ENCODE measurements at places on chromosomes 2 and 18.

GRCh38 chr2:7115364-7115763, 198.2 kb downstream of the RNF144A start:
- DNase-seq: no peak

GRCh38 chr2:102782187-102782586, 20.4 kb downstream of the TMEM182 start:
- no peak for DNase-seq

- DNase-seq: no peak
Measured at GRCh38 chr2:166458674-166459073, 35.4 kb downstream of the SCN7A start.

DNA sequence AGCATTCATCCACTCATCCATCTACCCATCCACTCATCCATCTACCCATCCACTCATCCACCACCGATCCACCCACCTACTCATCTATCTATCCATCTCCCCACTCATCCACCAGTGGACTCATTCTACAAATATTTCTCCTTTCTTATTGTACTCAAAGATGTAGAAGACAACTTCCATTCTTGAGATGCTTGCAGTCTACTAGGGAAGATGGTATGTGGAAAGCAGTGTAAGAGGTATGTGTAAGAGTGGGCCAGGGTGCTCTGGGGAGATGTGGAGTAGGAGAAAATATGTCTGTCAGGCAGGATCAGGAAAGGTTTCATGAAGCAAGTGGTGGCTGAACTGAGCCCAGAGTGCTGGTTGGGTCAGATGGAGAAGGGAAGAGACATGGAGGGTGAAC, 150.8 kb downstream of the CELF4 start:
- no peak for DNase-seq

GRCh38 chr2:118168615-118169014, 80.3 kb downstream of the INSIG2 start:
- DNase-seq: no peak

- DNase-seq: no peak
Measured at GRCh38 chr2:174870787-174871186, 106.5 kb upstream of the CHRNA1 start.

GRCh38 chr2:220753486-220753885, 818.6 kb downstream of the EPHA4 start:
- DNase-seq: no peak

GRCh38 chr2:213252206-213252605, 32.1 kb upstream of the SPAG16 start:
- no peak for DNase-seq

DNA sequence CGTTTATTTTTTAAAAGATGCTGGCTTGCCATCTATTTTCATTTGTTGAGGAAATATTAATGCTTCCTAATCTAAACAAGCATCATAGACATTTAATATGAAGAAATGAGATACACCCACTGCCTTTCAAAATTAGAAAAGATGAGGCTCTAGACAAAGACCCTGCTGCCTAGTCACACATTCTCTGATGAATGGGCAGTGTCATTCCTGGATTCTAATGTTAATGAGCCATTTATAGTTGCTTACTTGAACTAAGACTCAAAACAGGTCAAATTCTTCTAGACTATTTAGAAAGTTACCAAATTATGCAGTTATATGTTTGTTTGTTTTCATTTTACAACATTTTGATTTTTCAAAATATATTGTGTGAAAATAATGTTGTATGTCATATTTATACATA, 237.6 kb downstream of the CDH7 start:
- DNase-seq: no peak

GRCh38 chr2:29425866-29426265, 310.7 kb downstream of the CLIP4 start:
- DNase-seq: no peak

- DNase-seq: no peak
Measured at GRCh38 chr2:65921116-65921515, 488.7 kb upstream of the SPRED2 start.

- DNase-seq: no peak
Measured at GRCh38 chr2:222025881-222026271, 272.9 kb downstream of the PAX3 start.

GRCh38 chr2:28565720-28566295, 69.9 kb downstream of the PLB1 start:
- DNase-seq: no peak

DNA sequence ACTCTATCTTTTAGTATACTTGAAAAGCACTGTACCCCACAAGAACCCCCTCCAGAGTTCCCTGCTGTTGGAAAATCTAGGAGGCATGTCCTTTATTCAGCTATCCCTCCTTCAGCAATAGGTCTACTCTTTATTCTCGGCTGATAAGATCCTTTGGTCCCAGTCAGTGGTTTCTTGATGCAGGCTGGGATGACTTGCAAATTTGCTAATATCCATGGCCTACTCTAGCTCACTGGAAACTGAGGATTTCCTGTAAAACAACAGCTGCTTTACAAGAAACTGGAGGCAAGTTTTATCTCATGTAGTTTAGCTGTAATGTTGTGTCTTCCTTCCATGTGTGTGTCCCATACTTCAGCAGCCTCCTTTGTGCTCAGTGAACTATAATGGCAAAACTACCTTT, 183.9 kb upstream of the SCN7A start:
- no peak for DNase-seq

DNA sequence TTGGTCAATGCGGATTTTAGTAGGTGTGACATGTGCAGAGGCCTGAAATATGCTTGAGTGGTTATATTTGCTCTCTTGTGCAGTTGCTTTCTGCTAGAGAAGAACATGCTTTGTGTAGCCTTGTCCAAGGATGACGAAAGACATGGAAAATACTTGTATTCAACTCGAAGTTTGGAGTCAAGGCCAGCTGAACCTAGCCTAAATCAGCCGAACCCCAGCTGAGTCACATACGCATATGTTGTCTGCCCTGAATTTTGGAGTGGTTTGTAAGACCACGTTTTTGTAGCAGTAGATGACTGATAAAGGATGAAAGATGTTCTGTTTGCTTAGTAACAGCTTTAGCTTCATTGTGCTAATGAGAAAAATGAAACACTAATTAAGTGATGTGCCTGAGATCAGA, 22.5 kb upstream of the SPAG16 start:
- DNase-seq: no peak

DNA sequence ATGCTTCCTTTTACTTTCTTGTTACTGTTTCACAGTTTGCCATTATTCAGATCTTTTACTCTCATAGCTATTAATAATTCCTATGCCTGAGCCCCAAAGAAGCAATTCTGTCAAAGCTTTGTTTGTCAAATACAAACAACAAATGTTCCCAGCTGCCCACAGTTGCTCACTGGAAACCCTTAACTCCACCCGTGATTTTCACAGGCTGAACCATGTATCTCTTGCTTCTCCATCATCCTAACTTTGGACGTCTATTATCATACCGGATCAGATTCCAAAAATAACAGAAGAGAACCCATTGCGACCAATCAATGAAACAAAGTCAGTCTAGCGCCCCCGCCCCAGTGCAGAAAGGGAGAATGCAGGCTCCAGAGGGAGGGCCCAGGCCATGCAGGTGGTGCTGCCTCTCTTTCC, 24.2 kb downstream of the COLEC12 start:
- DNase-seq: no peak

- peak; percentile 98 for DNase-seq
Measured at GRCh38 chr2:127176371-127177311, 43.5 kb downstream of the CYP27C1 start.

DNA sequence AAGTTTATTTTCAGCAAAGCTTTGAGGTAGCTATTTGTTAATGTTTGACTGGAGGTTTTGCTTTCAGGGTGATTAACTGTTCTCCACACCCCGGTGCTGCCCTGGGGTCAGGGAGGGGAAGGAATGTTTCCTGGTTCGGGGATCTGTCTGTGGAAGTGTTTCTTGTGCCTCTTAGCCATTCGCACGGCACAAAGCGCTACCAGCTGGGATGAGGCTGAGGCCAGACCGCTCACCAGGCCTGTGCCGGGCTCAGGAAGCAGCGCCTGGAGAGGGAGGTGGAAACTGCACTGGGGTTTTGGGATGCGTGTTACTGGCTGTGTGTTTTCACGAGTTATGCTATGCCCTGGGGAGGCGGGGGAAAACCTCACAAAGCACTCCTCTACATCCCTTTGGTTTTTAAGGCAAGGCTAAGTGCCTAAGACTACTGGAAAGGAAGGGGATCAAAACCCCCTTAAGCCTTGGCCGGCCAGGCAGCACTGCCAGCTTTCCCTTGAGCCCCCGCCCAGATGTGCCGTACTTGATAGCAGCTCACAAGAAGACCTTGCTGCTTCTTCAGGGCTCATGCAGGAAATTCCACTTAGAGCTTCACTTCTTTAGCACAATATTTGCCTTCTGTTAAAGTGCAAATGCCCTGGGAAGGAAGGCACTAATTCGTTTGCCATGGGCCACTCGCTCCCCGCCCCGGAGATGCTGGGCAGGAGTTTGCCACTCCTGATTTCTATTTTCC, 65.7 kb upstream of the CNGA3 start:
- no peak for DNase-seq

DNA sequence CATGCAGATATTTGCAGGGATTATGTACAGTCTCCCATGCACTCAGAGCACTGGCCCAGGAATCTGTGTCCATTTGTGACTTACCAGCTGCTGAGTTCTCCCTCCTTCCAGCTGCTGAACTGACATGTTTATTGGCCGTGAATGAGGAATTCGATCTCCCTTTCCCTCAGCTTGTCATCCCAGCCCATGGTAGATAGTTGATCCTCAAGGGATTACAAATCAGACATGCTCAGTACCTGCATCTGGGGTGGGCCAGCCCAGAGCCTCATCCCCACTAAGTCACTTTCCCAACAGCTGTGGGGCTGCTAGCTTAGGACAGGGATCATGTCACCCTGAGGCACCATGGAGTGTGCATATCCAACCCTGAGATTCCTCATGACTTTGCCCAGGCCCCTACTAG, 1284.9 kb upstream of the LRRTM1 start:
- DNase-seq: no peak

GRCh38 chr2:174985614-174986013, 19.6 kb downstream of the CHN1 start:
- DNase-seq: no peak

DNA sequence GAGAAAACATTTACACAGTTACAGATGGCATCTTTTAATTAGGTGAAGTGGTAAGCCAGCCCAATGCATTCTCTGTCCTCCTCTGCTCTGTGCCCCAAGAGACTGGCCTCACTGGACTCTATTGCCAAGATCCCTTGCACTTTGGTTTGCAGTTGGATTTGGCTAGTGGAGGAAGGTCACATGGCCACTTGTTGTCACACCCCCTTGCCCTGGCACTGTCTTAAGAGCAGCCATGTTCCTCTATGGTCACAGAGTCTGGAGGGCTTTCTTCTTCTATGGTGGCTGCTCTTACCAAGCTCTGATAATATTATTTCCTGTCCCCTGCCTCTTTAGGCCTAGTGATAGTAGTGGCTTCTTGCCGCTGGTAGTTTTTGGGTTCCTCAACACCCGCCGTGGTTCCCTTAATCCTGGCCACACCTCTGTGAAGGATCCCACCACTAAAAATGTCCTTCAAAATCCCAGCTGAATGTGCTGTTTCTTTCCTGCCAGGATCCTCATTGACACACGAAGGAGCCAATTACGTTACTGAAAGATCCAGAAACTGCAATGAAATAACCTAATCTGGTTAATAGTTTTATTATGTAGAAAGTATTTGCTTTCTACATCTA, 111.1 kb downstream of the CDC42EP3 start:
- DNase-seq: no peak

GRCh38 chr2:226600184-226600583, 199.4 kb downstream of the IRS1 start:
- no peak for DNase-seq

DNA sequence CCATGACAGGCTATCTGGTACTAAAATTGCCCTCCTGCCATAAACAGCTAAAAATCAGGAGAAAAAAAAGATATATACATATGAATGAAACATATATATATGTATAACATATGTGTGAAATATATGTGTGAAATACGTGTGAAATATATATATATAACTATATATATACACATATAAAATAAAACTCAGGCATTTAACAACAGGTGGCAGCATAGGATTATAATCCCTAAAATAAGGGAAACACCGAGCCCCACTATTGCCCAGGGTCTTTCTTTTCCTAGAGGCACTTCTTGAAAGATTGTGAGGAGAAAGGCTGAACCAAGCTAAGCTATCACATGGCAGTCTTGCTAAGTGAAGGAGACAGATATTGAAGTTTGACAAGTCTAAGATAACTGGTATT, 65.9 kb upstream of the CYTIP start:
- no peak for DNase-seq

GRCh38 chr2:144456680-144457079, 63.2 kb downstream of the ZEB2 start:
- DNase-seq: peak; percentile 91

DNA sequence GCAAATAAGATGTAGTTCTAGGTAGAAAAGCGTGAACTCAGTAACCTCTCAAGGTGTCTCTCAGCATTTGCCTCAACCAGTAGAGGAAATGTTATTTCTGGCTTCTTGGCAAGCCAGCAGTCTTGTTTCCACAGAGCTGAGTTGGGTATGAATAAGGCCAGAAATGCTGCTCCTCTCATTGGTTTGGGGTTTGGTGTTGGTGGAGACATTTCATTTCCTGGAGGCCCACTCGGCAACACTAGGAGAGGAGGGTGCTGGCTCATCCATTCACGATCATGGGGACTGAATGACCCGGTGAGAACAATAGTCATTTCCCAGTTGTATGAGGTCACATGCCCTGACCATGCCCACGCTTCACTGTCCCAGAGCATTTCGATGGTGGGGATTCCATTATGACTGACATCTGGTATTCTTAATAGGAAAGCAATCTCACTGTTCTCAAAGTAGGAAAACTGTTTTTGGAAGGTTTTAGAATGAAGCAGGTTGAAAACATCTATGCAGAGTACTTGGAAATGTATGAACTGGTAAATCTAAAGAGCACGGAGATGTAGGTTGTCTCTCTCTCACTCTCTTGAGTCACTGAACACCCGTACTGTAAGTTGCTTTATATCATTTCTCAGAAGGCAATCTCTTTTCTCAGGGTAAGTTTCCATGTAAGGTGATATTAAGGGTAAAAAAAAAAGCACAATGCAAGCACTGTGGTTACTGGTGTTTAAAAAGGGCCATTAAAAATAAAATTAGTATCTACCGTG, 37.1 kb upstream of the CTLA4 start:
- DNase-seq: no peak

- peak; percentile 84 for DNase-seq
Measured at GRCh38 chr18:79988451-79989194, at the start of gene TXNL4A. TXNL4A (minus strand) TSS chr18:79988563; CDS start chr18:79988392, 171 bp downstream.

DNA sequence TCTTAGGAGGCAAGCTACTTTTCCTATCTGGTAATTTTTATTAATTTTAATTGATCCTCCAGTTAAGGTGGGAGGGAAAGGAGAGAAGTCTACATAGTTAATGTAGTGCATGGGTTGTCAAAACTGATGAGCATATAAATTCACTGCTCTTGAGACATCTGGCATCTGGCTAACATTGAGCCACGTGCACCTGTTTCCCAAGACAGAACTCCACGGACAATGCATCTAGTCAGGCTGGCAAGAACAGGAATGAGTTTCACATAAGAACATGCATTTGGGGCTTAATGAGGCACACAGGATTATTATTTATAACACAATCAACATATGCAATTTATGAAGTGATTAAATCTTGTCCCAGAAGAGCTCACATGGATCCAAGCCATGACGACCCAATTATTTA, 16.2 kb upstream of the RAB1A start:
- DNase-seq: no peak

Measured in MV-4-11 (cell line).